ENCODE measurements at places on chromosomes 5 and 9.

DNA sequence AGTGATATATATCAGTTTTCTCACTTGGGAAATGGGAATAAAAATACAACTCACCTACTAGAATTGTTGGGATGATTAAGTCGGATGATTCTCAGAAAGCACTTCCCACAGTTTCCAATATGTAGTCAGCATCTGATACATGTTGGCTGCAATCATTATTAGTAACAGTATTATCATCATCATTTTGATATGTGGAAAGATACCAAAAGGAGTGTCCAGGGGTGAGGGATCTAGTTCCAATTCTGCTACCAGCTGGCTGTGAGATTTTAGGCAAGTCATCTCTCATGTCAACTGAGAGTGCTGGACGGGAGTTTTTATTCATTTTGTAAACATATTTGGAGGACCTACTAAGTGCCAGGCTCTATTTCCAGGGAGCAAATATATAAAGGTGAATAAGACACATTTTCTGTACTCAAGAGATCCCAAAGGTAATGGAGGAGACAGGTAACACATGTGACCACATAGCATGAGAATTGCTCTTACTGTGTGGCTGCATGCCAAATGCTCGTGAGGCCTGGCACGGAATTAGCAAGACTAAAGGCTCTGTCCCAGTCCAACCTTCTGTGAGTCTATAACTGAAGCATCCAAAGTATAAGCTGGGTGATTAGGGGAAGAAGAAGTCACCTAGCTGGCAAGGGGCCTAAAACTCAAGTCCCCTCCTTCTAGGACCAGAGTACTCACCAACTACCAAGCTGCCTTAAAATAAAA is 83.0 kb downstream of the GRIA1 start:
- DNase-seq: no peak

DNA sequence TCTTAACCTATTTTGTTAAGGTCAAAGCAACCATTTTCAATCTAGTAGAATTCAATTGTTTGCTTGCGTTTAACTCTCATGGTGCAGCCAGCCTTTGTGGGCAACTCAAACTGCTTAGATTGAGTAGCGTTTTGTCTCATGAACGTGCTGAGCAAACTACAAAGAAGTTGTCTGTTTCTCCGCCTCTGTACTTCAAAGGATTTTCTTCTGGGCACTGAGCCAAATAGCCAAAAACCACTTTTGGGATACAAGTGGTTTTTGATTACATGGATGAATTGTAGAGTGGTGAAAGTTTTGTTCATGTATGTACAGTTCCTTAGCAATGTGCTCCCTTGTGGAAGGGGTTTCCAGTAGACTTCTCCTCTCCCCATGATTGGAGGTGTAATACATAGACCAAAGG is 122.9 kb downstream of the CFAP90 start:
- DNase-seq: no peak

GRCh38 chr9:94993160-94993820 is 266.8 kb downstream of the AOPEP start:
- DNase-seq: no peak

DNA sequence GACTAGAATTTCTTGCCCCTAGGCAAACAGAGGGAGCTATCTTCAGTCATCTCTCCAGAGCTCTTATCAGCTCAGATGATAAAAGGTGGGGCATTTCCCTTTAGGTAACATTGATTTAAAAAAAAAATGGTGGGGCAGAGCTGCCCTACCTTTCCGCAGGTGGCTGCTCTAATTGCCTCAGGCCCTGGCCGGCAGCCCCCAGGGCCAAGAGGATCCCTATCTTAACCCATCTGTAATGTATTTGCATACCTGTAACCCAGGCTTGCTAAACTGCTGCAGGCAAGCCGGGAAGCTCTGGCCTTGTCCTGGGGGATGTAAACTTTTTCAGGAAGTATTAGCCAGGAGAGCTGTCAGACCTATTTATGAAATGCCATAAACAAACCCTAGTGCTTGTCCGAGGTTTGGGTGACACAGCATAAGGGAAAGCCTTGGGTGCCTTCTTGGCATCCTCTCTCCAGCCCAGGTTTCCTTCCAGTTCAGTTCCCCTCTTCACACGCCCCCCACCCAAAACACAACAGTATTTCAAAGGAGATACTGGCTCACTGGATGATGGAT is 20.9 kb upstream of the ZSWIM6 start:
- DNase-seq: no peak

DNA sequence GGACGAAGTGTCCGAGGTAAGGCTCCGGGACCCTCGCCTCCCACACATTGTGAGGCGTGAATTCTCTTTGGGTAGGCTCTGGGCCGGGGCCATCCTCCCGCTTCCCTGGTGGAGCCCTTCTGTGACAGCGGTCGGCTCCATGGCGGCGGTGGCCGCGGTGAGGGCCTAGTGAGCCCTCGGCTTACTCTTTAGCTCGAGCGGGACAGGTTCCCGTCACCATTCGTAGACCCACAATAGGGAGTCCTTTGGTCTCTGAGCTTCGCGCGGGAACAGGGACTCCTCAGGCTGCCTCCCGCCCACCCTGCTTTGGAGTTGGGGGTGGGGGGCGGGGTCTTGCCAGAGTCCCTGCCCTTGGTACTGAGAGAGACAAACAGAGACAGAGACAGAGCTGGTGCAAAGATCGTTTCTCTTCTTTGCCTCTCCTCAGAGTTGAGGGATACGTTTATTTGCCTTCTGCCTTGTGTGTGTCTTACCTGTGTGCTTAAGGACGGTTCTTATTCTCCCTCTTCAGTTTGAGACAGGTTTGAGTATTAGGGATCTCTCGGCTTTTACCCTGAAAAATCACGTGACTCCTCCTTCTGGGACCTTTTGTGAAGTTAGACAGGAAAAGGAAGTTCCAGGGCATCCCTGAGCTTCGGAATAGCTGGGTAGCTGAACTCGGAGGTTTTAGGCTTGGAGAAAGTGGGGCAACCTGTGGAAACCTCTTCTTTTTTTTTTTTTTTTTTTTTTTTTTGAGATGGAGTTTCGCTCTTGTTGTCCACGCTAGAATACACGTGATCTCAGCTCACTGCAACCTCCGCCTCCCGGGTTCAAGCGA is 833 bp downstream of the ANKHD1 start:
- DNase-seq: peak; percentile 23

DNA sequence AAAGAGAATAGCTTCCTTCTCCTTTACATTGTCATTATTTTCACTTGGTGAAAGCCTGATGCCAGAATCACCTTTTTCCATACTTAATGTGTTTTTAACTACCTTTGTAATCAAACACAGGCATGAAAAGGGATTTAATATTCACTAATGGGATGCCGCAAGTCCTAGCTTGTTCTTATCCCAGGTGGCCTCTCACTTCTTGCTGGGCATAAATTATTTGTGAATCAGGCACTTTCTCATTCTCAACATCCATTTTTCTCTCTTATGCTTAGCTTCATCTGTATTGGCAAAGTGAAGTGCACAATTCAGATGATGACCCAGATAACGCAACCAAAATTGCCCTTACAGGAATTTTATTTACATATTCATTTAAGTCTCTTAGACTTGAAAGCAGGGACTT is 10.9 kb downstream of the ACTL7B start:
- no peak for DNase-seq

GRCh38 chr5:45779874-45780671 is 83.9 kb upstream of the HCN1 start:
- DNase-seq: no peak

DNA sequence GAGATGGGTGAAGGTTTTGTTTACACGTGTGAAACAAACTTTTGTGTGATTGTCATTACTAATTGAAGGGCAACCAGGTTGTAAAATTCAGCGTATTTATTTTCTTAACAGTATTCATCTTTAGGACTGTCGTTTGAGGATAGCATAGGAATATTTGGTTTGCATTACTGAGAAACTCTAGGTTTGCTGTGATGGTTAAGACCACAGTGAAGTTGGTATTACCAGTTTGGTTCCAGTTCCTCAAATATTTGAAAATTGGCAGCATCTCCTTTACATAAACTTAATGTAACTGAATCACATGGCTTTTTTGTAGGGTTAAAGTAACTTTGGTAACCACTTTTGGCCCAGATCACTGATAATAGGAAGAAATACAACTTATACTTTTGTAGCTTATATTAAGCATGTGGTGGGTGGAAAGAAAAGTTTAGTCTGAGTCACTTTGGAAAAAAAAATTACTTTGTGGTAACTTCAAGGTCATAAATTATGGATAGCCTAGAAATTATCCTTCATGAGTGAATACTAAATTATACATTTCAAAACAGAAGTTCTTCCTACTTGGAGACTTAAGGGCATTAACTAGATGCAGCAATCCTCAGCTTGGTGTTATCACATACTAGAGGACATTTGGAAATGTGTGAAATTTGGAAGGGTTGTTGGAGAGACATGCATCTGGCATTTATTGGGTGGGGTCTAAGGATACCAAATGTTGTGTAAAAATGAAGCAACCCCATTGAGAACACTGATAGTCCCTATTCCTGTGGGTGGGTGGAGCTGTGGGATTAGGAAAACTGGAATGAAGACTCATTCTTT is 33.9 kb downstream of the G3BP1 start:
- no peak for DNase-seq

DNA sequence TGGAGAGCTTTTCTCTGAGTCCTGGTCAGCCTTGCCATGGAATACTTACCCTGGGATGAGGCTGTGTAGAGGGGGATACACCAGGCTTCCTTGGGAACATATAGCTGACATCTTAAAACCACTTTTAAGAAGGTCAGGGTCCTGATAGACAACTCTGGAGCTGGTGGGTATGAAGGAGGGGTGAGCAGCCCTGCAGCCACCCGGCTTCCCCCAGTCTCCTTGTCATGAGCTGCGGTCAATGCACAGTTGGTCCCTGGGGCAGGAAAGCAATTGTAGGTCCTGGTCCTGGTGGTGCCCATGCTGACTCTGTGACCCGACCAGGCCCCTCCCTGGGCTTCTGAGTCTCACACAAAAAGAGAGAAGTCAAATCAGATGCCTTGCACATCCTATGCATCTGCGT is 63.6 kb downstream of the MRPL36 start:
- no peak for DNase-seq

GRCh38 chr9:72205513-72205912 is 56.3 kb downstream of the GDA start:
- no peak for DNase-seq

All from CD4-positive, alpha-beta T cell treated with Interleukin-2 at 100 ng/mL for 4 hours (primary cell).